ENCODE measurements at places on chromosomes 3 and 15.

DNA sequence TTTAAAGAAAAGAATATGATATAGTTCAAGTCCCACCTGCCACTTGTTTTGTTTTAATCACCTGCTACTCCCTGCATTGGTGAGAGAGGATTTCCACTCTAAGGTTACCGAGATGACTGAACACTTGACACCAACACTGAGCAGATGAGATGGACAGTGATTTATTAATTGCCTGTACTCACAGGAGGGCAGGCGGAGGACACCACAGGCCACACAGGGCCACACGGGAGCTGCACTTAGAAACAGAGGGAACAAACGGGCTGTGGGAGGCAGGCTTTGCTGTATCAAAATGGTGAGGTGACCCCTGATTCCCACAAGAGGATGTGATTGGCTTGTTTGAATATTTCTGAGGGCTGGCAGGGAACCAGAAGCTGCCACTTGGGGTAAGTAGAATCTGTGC, 10.8 kb downstream of the MINAR1 start:
- peak; percentile 67 for DNase-seq

- no peak for DNase-seq
Measured at GRCh38 chr15:67551207-67551743, 8.8 kb downstream of the MAP2K5 start.

DNA sequence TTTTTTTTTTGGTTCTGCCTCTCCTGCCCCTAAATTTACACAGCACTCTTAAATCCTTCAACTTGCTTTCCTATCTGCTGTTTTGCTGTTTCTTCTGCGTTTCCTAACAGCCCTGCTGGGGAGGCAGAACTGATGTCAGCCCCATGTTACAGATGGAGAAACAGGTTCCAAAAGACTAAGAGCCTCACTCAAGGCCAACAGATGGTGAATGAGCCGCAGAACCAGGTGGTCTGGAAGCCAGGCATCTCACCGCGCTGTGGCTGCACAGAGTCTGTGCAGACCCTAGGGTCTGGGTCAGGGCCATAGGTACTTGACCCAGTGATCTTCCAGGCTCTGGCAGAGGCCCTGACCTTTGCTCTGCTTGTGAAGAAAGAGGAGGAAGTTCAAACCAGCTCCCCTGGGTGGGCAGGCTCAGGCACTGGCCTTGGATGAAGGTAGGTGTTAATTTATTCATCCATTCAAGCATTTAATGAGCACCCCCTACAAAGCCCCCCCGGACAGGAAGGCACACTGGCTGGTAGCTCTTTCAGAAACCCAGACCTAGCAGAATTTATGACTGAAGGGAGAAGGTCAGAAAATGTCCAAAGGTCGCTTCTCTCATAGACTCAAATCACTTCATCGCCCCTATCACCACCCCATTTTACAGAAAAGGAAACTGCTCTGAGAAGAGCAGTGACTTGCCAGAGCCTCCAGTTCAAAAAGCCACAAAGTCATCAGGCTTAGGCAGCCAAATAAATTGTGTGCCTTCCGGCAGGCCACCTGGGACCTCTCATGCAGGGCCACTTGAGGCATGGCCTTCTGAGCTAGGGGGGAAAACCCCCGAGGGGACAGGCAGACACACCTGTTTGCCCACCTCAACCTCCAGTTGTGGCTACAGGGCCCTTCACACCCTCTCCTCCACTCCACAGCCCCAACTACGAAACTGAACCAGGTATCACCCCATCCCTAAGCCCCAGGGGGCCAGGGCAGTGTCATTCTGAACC, 2.7 kb downstream of the CHDH start:
- DNase-seq: no peak

DNA sequence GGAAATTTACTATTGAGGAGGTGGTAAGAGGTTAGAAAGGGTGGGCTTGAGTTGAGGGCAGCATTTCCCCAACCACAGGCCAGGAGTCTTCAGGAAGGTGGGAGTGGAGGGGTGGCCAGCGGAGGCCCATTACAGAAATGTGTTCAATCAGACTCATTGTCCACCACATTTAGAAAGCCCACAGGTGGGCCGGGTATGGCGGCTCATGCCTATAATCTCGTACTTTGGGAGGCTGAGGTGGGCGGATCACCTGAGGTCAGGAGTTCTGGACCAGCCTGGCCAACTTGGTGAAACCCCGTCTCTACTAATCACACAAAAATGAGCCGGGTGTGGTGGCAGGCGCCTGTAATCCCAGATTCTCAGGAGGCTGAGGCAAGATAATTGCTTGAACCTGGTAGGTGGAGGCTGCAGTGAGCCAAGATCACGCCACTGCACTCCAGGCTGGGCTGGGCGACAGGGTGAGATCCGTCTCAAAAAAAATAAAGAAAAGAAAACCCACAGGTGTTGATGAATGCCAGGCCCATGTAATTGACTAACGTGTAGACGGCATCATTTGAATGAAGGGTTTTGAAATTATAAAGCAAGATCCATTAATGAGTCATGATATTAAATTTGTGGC, 12.2 kb upstream of the SYNM start:
- DNase-seq: no peak

GRCh38 chr3:72721683-72722381, 126.4 kb downstream of the SHQ1 start:
- no peak for DNase-seq

- DNase-seq: no peak
Measured at GRCh38 chr3:101989578-101990200, 140.4 kb downstream of the NFKBIZ start.

DNA sequence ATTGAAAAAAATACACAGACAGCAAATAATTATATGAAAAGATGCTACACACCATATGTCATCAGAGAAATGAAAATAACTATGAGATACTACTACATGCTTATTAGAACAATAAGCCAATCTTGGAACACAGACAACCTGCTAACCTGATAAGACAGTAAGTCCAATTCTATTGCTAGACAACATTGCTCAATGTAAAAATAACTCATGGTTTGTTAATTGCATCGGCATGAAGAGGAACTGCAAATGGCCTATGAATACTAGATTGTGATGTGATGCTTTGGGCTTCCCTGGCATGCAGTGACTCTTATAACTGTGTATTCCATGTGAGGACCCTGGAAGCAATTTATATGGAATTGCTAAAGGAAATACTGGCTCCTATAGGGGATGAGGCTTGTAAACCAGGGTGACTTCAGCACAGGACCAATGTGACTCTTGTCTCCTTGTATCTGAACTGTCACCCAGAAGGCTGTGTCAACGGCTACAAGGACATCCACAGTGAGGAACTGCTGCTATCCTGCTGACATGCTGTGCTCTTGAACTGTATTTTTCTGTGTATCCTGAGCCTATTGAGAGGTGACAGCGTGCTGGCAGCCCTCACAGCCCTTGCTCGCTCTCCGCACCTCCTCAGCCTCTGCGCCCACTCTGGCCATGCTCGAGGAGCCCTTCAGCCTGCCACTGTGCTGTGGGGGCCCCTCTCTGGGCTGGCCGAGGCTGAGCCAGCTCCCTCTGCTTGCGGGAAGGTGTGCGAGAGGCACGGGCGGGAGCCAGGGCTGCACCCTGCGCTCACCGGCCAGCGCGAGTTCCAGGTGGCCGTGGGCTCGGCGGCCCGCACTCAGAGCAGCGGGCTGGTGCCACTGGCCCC, 385.7 kb downstream of the CNTN4 start:
- no peak for DNase-seq

DNA sequence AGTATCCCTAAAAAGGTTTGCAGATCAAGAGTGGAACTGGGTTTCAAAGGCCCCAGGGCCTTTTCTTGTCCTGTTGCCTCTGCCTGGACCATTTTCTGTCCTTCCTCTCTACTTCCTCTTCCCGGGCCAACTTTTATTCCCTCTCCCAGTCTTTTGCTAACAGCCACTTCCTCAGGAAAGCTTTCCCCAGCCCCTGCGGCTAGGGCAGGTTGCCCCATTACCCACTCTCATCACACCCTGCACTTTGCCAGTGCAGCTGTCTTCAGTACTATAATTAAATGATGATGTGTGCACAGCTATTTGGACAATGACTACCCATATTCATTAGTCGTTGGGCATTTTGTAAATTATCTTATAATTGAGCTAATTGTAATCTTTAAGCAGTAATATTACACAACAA, 150.5 kb upstream of the THBS1 start:
- peak; percentile 11 for DNase-seq

- no peak for DNase-seq
Measured at GRCh38 chr3:195241592-195242355, 29.2 kb downstream of the XXYLT1 start.
